ENCODE measurements at places on chromosomes 2 and 18. TPM values are rescaled to one million over a fixed set of nuclear protein-coding genes. Genes with fewer than 3 reads are reported as not detected.

Gene TACR1
- total RNA-seq: not detected

Gene ADAM23
- 4.4 TPM for total RNA-seq

Gene CNGA3
- not detected for total RNA-seq

DNA sequence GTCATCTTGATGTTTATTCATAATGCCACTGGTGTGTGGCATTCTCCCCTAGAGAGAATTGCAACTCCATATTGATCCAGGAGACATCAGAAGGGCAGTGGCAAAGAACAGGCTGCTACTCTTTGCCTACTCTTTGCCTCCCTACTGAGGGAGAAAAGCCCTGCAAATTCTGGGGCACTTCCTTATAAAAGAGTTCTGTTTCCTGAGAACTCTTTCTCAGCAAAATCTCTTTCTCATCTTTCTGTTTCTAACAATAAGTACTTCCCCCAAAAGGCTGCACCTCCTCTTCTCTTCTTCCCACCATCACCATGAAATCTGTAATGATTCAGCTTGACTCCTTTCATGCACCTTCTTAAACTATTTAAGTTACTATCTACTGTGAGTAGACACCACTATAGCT is 270.3 kb downstream of the MREG start:
- no peak for DNase-seq

DNA sequence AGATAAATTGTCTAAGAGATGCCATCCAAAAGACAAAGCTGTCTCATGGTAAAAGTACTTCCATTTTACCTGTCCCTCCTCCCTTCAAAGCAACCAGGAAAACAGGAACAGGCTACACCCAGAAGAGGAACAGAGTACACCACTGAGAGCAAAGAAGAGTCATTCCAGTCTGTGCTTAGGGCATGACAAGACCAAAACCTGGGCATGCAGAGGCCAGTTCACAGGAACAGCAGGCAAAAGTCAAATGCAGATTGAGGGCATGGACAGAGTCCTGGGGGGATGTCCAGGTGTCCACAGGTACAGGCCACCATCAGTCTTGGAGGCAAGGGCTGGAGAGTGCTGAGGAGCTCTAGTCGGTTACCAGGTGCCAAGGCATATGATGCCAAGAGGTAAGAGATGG is 23.7 kb downstream of the PLEK start:
- no peak for DNase-seq

GRCh38 chr18:34223893-34224422 is 755 bp downstream of the NOL4 start:
- DNase-seq: peak; percentile 0

DNA sequence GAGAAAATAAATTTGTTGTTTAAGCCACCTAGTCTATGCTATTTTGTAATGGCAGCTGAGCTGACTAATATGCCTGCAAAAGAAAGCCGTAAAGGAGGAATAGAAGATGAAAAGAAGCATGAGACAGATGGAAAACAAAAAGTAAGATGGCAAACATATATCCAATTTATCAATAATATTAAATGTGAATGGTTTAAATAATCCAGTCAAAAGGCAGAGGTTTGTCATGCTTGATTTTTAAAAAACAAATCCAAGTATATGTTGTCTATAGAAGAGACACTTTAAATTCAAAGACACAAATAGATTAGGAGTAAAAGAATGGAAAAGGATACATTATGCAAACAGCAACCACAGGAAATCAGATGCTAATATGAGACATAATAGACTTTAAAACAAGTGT is 35.4 kb upstream of the EMILIN2 start:
- no peak for DNase-seq

DNA sequence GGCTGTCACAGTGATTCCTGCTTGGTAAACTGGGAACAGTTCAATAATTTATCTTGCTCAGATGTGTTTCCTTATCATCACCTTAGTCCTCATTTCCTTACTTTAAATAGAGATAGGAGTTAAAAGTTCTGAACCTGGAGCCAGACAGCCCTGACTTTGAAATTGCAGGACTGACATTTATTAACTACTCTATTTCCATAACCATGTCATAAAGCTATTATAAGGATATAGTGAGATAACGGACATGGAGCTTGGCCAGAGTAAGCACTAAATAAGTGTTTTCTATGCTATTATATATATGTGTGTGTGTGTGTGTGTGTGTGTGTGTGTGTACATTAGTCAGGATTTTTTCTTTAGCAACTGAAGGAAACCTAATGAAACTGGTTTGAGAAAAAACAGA is 13.1 kb downstream of the NT5DC4 start:
- DNase-seq: no peak

DNA sequence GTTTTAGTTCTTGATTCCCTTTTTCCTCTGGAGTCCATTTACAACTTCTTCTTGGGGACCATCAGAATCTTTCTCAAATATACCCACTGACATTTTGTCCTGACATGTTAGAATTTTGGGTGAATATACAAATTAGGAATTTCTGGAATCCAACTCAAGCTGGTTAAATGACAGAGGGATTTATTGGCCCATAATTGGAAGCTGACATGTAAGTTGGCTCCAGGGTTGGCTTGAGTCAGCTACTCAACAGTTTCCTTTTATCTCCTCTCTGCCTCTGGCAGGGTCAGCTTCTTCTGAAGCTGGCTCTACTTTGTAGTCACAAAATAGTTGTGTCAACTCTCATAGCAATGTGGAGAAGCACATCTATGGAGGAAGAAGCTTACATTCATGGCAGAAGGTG is 36.6 kb upstream of the PPP1R1C start:
- no peak for DNase-seq

GRCh38 chr2:235511751-235512698 is 18.2 kb downstream of the AGAP1 start:
- DNase-seq: no peak

GRCh38 chr2:236744281-236744705 is 174.7 kb downstream of the ACKR3 start:
- no peak for DNase-seq

DNA sequence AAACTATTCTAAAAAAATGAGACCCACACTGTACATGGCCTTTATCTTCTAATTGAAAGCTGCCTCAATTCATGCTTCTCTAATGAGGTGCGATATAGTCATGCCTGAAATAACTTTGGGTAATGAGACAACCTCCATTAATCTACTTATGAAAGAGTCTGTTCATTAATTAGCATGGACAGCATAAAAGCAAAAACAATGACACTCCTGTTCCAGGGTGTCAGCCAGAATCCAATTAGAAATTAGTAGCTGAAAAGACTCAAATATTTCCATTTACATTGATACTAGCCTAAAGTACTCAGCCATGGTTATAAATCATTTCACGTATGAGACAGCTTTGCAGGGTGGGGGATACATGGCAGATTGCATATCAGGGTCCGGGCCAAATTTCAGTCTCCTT is 288.7 kb downstream of the AKAIN1 start:
- DNase-seq: no peak

All from Caki2 (cell line).